ENCODE measurements at places on chromosomes 5 and 9. TPM values are rescaled to one million over a fixed set of nuclear protein-coding genes. Genes with fewer than 3 reads are reported as not detected.

The N4BP3 gene
- polyA plus RNA-seq, result 31.8 TPM

The CTSV gene
- 0.39 TPM for polyA plus RNA-seq

The ADAMTS16 gene
- 7.4 TPM for polyA plus RNA-seq

The CD74 gene
- 195 TPM for polyA plus RNA-seq

The EGFLAM gene
- polyA plus RNA-seq, result 37.6 TPM

The PAPPA gene
- polyA plus RNA-seq, result 0.67 TPM

The SPINK13 gene
- polyA plus RNA-seq, result 0.45 TPM

The CD14 gene
- polyA plus RNA-seq, result 30.9 TPM

The NMUR2 gene
- polyA plus RNA-seq, result 0.22 TPM

The MCTP1 gene
- 7.6 TPM for polyA plus RNA-seq

The PCDHA1 gene
- not detected for polyA plus RNA-seq

The CORO2A gene
- polyA plus RNA-seq, result 0.37 TPM

The RNF183 gene
- not detected for polyA plus RNA-seq

The GHR gene
- polyA plus RNA-seq, result 24.1 TPM

Data from hindlimb muscle (tissue), 1 donor.